ENCODE measurements at places on chromosomes 12 and 14. TPM values are rescaled to one million over a fixed set of nuclear protein-coding genes. Genes with fewer than 3 reads are reported as not detected.

DNA sequence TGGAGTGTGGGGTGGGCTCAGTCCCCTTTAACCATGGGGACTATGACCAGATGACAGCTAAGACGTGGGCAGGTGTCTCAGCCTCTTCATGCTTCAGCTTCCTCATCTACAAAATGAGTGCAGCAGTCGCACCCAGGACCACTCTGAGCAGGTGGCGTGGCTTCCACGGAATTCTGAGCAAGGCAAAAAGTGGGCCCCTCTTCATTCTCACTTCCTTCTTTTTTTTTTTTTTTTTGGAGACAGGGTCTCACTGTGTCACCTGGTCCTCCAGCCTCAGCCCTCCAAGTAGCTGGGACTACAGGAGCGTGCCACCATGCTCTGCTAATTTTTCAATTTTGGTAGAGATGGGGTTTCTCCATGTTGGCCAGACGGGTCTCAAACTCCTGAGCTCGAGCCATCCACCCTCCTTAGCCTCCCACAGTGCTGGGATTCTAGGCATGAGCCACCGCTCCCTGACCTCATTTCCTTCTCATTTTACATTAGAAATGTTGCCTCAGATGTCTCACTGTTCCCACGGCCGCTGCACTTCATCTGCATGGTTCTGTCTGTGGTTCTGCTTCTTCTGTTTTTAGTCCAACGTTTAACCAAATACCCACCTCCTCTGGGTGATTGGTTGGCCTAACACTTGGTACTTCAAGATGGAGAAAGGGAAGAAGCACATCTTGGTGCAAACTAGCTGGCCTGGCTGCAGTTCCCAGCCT, 41.3 kb upstream of the BCL7A start:
- peak; percentile 45 for DNase-seq
- H3K4me3 ChIP-seq, result peak overlapping the region; percentile 42
- peaks cover 20% of the 10 kb centered on the region for H3K4me1 ChIP-seq
- no peak overlapping the region for H3K27ac ChIP-seq
- H3K27me3 ChIP-seq, result no peaks in the 10 kb centered on the region

GRCh38 chr12:59895166-59895775, 299.4 kb downstream of the SLC16A7 start:
- no peaks in the 10 kb centered on the region for H3K27me3 ChIP-seq
- H3K27ac ChIP-seq, result no peak overlapping the region
- no peak overlapping the region for H3K4me3 ChIP-seq
- H3K4me1 ChIP-seq, result no peaks in the 10 kb centered on the region
- no peak for DNase-seq

DNA sequence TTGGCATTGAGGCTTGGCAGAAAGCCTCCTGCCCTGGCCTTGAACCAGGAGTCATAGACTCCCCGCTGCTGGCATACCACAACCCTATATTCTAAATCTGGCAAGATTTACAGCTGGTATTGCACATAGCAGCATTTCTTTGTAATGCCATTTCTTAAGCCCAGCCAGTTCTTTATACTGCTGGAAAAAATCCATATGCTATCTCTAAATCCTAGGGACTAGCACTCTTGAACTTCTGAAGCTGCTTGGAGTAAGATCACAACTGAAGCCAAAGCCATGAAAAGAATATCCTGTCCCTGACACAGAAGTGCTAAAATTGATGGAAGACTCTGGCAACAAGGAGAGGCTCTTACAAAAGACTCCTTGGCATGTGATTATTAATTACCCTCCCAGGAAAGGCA, 89.3 kb downstream of the KCNC2 start:
- no peaks in the 10 kb centered on the region for H3K27me3 ChIP-seq
- no peaks in the 10 kb centered on the region for H3K36me3 ChIP-seq
- no peak overlapping the region for H3K4me3 ChIP-seq

ARHGEF25 gene
- 5.3 TPM for total RNA-seq

KRT78 gene
- total RNA-seq, result not detected

DNA sequence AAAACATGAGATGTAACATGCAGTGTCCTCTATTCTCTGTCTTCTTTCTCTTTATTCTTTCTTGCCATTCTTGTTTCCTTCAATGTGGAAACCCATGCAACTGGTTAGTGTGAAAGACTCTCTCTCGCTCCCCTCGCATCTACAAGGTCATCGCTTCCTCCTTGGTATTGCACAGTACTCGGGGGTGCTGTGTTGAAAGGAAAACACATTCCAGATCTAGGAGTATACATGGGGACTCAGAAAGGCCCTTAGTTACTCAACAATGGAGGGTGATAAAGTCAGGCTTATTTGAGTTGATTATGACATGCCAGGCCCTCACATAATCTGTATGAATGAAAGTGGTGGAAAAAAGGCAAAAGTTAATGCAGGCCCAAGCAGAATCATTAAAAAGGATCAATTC, 75.5 kb upstream of the OVCH1 start:
- H3K4me3 ChIP-seq, result no peak overlapping the region
- H3K4me1 ChIP-seq, result no peaks in the 10 kb centered on the region
- H3K36me3 ChIP-seq, result no peaks in the 10 kb centered on the region
- H3K27ac ChIP-seq, result no peak overlapping the region
- DNase-seq, result no peak

SELPLG gene
- total RNA-seq, result 55.4 TPM

DNA sequence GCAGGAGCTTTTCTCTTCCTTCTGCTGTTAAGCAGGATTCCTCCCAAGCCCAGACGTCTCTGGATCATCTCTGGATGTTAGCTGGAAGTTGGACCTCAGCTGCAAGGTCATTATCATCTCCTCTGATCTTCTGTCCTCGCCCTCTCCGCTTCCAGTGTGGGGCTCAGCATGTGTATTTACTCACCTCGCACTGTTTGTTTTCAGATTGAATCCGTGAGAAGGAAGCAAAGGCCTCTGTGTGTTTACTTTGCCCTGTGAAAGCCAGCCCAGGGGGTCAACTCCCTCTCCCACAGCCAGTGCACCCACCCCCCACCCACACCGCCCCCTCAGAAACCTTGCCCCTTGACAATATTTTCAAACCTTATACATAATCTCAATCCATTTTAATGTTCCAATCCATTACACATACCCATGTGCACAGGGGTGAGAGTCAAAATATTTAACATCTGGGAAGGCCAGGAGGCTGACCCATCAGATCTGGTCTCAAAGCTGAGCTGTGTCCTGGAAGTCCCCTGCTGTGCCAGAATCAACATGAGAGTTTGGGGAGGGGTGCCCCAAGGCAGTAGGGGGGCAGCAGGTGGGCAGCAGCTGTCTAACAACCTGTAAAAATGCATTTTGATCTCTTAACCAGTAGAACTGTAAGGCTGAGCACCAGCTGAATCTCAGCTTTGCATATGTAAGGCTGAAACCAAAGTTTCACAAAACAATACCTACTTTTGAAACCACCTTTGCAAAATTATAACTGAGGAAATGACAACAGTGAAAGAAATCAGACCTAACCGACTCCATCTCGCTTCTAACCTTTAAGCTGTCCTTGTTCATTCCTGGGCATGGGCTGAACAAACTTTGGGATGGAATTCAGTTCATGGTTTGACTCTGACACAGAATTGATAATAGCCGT, 157.9 kb downstream of the ZNF664 start:
- no peaks in the 10 kb centered on the region for H3K4me1 ChIP-seq
- H3K4me3 ChIP-seq, result no peak overlapping the region
- H3K27ac ChIP-seq, result no peak overlapping the region
- H3K27me3 ChIP-seq, result no peaks in the 10 kb centered on the region
- no peak for DNase-seq
- H3K36me3 ChIP-seq, result no peaks in the 10 kb centered on the region

GRCh38 chr12:110913119-110914056, 7.0 kb downstream of the MYL2 start:
- no peaks in the 10 kb centered on the region for H3K27me3 ChIP-seq
- H3K4me1 ChIP-seq, result no peaks in the 10 kb centered on the region
- no peak overlapping the region for H3K4me3 ChIP-seq
